ENCODE measurements at places on chromosomes 2 and 18.

DNA sequence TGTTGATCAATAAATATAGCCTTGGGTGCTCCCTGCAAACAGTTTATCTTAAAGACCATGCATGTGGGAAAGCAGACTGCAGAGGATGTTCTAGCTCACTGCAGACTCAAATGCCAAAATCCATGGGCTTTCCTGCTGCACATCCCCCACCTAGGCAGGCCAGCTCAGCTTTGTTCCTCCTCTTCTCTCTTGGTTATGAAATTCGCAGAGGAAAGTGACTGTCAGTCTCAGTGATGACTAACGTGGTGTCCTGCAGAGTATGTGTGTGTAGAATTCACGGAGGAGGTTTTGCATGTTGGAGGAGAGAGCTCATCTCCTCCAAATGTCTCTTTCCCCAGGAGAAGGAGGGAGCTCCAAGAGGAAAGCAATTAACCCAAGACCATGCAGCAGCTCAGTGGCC is 21.4 kb upstream of the KCNS3 start:
- DNase-seq: no peak

DNA sequence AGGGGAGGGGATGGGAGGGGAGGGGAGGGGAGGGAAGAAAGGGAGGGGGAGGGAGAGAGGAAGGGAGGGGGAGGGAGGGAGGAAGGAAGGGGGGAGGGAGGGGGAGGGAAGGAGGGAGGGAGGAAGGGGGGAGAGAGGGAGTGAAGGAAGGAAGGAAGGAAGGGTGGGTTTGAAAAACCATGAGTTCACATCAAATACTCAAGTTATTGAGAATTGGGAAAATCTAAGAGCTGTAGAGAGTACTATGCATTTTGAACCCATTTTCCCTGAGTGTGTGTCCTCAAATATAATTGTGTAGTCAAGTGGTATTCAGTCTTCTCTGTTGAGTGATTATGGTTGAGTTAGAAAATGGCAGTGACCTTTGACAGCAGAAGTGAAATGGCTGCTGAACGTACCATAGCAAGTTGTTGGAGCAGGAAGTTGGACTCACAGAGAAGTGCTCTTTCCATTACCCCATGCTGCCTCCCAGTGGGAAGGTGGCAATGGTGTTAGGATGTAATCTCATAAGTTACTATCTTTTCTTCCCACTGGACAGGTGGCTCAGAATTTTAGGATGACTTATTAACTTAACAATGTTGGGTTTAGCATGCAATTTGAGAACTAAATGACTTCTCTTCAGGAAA is 214.6 kb downstream of the SETBP1 start:
- DNase-seq: no peak

GRCh38 chr2:148642891-148643416 is 1.6 kb upstream of the EPC2 start:
- no peak for DNase-seq

GRCh38 chr2:32755666-32756065 is 127.8 kb downstream of the TTC27 start:
- no peak for DNase-seq

- DNase-seq: no peak
Measured at GRCh38 chr18:42072407-42072806, 117.4 kb downstream of the PIK3C3 start.

DNA sequence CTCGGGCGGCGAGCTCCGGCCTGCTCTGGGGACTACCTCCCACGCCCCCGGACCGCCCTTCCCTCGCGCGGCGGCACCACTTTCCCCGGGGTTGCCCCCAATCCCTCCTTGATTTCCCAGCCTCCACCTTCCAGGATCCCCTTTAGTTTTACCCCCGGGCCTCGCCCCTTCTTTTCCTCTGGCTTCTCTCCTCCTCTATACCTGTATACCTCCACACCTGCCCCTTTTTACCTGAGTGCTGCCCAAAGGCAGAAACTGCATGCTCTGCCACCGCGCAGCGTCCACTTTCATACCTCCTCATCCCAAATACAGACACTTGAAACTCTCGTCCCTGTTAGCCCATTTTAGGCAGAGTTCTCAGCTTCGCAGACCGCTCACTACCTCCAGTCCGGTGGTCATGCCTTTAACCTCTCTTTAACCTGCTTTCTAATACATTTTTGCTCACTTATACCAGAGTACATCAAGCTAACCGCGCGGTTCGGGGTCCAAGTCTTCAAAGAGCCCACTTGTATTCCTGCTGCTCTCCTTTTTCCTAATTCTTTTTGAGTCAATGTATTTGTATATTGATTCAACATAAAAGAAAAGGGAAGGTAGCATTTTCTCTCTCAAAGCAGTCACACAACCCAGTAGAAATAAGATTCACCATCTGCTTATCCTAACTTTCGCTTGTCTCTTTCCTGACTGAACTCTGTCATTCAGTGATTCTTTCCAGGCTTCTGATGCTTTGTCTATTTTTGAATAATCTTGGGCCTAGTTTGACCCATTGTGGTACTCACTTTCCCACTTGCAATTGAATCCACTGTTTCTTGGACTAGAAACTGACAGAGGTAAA is 901 bp downstream of the SPOPL start:
- no peak for DNase-seq

- no peak for DNase-seq
Measured at GRCh38 chr2:129816813-129817574, 162.5 kb upstream of the RAB6C start.
